HFFc6 (cell line): ENCODE measurements at places on chromosomes 4 and X. TPM values are rescaled to one million over a fixed set of nuclear protein-coding genes. Genes with fewer than 3 reads are reported as not detected.
A peak's percentile ranks its signal among the peaks of the same experiment; 100 is the strongest.

- no peak for DNase-seq
Observed at GRCh38 chr4:91758487-91758886, 545.3 kb upstream of the GRID2 start.

DNA sequence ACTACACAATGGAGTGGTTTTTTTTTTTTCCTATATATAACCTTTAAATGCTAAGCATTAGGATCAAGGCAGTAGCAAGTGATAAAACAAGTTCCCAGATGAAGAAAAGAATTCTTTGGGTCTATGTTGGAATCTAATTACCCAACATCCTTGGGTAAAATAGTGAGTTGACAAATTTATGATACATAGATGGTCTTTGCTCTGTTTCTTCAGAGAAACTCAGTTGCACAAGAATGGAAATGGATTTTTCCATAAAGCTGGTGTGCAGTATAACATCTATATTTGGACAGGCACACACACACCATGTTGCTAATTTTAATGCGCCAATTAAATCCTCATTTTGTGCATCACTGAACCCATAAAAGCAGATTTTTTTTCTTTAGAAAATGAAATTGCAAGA is 137.0 kb upstream of the MED14 start:
- no peak for DNase-seq

DNA sequence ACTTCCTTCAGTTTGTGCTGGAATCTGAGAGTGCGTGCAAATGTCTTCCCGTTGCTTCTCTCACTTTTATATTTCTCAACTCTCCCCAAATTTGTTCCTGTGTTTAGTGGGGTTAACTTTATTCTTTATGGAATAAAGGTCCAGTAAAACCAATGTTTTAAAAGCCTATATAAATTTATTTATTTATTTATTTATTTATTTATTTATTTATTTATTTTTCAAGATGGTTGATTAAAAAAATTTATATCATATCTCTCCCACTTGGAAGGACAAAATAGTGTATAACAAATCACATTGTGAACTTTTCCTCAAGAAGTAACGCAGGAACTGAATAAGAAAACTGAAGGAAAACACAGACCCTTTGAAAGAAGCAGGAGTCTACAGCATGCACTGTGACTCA is 95.3 kb upstream of the ITM2A start:
- no peak for DNase-seq

- DNase-seq: no peak
Observed at GRCh38 chrX:22987452-22987851, 12.3 kb upstream of the DDX53 start.

DNA sequence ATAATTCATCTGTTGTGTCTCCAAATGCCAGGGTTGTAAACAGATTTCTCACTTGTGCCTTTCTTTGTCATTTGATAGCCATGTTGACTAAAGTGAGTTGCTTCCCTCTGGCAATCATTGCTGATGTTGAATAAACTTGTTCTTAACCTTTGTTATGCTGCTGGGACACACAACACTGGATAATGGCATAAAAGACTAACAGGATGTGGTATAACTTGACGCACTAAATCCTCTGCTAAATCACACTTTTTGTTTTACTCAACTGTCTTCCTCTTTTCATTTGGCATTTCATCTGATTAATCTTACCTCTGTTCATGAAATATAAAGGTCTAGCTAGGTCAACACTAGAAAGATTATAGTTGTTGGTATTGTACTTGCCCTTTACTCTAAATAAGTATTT is 17.6 kb upstream of the CXCL5 start:
- no peak for DNase-seq

GRCh38 chr4:137533855-137534254 is 1.6 kb upstream of the PCDH18 start:
- no peak for DNase-seq

The RNF175 gene
- not detected in 3 replicates for total RNA-seq

DNA sequence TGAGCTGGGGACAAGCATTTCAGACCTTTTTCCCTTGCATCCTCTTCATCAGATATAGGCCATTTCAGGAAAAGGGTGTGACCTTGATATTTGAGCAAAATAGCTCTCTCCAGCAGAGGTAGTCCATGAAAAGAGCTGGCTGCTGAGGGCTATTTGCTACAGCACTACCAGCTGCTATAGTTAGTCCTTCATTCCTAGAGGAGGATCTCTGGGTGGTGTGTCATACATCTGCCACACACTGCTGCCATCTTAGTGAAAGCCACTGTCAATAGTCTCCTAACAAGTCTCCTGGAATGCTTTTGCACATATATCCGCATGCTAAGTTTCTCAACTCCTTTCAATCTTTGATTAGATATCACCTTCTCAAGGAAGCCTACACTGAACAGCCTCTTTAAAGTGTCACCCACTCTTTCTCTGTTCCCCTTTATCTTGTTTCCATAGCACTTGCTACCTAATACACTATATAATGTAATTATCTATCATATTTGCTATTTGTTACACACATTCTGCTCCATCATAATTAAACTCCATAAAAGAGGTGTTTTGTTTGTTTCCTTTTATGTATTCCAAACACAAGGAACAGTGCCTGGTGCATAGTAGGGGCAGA is 131.9 kb downstream of the TBC1D19 start:
- no peak for DNase-seq

- no peak for DNase-seq
Observed at GRCh38 chr4:78166622-78167021, 109.5 kb downstream of the FRAS1 start.

DNA sequence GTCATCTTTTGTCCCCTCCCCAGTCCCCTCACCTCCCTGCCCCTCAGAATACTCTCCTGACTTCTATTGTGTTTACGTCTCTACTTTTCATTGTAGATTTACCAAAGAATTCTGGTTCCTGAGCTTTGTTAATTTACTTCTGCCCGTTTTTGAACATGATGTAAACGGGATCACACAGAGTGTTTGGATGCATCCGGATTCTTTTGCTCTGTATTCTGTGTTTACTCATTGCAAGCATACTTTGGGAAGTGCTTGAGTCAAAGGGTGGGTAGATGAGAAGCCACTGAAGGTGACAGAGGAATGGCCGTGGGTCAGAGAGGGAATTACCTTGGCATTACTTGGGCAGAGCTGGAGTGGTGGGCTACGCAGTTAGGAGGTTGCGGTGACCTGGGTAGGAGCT is 18.0 kb downstream of the CLCN4 start:
- DNase-seq: no peak

- no peak for DNase-seq
Observed at GRCh38 chr4:180356766-180357165, 1886.4 kb upstream of the TENM3 start.

- no peak for DNase-seq
Observed at GRCh38 chr4:88178626-88179231, 20.3 kb upstream of the ABCG2 start.

The LANCL3 gene
- total RNA-seq: not detected in 3 replicates

DNA sequence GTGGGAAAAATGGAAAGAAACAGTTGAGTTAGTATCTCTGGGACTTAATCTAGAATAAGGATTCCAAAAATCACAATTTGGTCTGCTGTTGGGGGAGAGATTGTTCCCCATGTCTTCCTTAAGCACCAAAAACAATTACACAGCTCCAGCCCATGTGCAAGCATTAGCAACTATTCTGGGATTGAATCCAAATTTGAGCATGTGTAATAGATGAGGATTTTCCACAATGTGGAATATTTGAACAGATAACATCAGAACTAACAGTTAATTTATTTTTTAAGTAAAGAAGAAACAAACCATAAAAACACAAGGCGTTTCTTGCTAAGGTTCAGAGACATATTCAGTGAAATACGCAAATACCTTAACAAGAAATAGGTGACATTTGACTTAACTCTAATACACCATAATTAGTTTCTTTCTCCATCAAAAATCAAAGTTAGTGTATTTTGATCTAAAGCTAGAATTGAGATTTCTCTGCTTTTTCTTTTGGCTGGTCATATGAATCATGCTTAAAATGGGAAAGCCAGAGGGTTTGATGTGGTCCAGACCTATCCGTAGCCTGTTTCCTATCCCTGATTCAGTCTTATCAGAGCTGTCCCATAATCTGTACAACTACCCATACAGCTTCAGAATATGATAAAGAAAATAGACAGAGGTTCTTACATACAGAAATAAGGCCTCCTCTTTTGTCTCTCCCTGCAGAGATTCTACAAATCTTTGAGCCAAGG is 413.4 kb downstream of the PACRGL start:
- DNase-seq: peak; percentile 31

The CTAG1B gene
- total RNA-seq: not detected in 3 replicates

The HTN3 gene
- not detected in 2 replicates for total RNA-seq

GRCh38 chr4:135277068-135277979 is 1075.7 kb upstream of the PABPC4L start:
- peak; percentile 68 for DNase-seq

DNA sequence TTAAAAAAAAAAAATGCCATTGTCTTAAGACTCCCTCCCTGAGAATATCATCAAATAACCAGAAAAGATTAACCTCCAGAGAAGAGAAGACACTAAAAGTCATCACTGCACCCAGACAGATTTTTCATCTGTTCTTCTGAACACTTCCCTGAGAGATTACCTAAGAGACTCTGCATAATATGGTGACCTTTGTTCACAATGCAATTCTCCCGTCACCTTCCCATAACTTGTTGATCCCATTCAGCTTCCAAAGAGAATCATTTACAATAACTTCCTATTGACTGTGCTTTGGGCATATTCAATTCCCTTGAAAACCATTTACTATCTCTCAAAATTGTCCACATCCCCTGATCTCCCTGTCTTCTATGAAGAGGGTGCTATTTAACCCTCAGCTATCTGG is 85.1 kb upstream of the SMAD1 start:
- DNase-seq: no peak

The UNC5C gene
- not detected in 3 replicates for total RNA-seq

The SPATA18 gene
- 6.9 to 13.5 TPM (median 8.3 TPM) in 3 replicates for total RNA-seq

- no peak for DNase-seq
Observed at GRCh38 chr4:109588176-109588575, 28.1 kb downstream of the MCUB start.

GRCh38 chr4:41185614-41186592 is 28.4 kb downstream of the APBB2 start:
- DNase-seq: no peak

GRCh38 chr4:169080981-169081380 is 70.9 kb upstream of the CBR4 start:
- DNase-seq: peak; percentile 30

- no peak for DNase-seq
Observed at GRCh38 chr4:47915378-47915777, 995 bp upstream of the NFXL1 start.

DNA sequence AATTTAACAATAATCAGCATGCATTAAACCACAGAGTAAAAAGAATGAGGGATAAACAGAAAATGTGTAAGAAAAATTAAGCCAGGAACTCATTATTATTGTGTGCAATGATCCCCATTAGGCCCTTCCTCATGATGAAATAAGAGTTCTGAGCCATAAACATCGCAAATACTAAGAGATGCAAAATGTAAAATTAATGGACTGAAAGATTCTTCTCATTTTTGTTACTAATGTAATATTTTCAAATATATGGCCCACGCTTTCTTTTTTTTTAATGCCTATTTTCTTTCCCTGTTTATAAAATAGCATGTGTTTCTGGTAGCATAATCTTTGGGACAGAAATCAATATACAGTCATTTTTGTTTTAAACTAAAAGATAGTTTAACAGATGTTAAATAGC is 281.0 kb downstream of the PDGFC start:
- no peak for DNase-seq

GRCh38 chr4:123102897-123103471 is 180.6 kb upstream of the NUDT6 start:
- peak; percentile 46 for DNase-seq

DNA sequence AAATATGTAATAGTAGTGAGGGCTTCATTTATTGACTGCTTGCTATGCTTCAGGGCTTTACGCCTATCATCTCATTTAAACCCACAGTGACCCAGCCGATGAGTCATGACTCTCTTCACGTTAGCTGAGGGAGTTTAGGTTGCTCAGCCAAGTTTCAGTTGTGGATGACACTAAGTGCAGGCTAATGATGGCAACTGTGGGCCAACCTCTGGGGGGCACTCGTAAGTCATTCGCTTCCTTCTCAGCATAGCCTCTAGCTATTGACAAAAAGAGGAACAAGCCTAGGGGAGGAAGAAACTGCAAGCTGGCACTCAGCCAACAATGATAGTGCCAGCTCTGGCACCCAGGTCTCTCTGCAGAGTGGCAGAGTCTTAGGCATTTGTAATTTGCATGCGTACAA is 325.0 kb downstream of the ARHGAP10 start:
- peak; percentile 62 for DNase-seq

The GUCY1B1 gene
- not detected in 3 replicates for total RNA-seq

- DNase-seq: no peak
Observed at GRCh38 chrX:17552044-17552650, 177.1 kb downstream of the NHS start.

The ACE2 gene
- total RNA-seq: not detected in 3 replicates

DNA sequence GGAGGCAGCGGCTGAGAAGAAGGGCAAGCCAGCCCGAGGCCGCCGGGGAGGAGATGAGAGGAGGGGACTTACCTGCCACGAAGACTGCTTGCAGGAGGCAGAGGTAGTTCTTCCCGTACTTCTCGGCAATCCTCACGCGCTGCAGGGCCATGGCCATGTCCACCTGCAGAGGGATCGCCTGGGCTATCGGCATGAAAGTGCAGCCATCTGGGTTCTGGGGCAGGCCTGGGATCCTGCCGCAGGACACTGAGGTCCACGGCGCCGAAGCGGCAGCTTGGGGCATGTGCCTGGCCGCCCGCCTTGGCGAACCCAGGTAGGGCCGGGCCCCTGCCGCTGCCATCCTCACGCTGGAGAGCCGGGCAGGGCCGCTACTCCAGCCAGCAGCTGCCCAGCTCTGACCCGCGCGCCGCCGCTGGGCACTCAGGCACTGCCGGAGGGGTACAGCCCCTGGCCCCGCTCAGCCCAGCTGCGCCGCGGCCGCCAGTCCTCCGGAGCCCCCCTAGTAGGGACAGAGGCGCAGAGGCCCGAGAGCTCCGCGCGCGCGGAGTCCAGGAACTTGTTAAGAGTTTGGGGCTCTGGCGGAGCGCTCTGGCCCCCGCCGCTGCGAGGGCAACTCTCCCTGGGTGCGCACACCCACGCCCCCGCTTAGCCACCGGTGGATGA is 16.0 kb downstream of the MCF2 start:
- no peak for DNase-seq

GRCh38 chrX:24874604-24875247 is 141.0 kb downstream of the ARX start:
- DNase-seq: no peak
